Skin of body (tissue), 3 donors: ENCODE measurements at places on chromosomes 5 and 9. TPM values are rescaled to one million over a fixed set of nuclear protein-coding genes. Genes with fewer than 3 reads are reported as not detected.

The C5orf58 gene
- total RNA-seq = not detected

The BARX1 gene
- total RNA-seq = not detected

The FAM221B gene
- total RNA-seq = not detected

The ARID3C gene
- total RNA-seq = not detected

The NTRK2 gene
- total RNA-seq = 35.3 TPM

The DMRT2 gene
- total RNA-seq = 11.8 TPM

The MELK gene
- total RNA-seq = 12.0 TPM

The PCDHB16 gene
- 2.5 TPM for total RNA-seq

The BAAT gene
- total RNA-seq = not detected

The TENT4A gene
- total RNA-seq = 25.1 TPM

The PGM5 gene
- 13.8 TPM for total RNA-seq

The GRXCR2 gene
- not detected for total RNA-seq

The GALNT12 gene
- total RNA-seq = 2.8 TPM

The PRSS3 gene
- 6.9 TPM for total RNA-seq

The PCDHA11 gene
- total RNA-seq = 0.39 TPM

The ZNF883 gene
- total RNA-seq = 2.7 TPM

The BTNL9 gene
- 19.6 TPM for total RNA-seq

The RNF180 gene
- total RNA-seq = 4.6 TPM

The THBS4 gene
- total RNA-seq = 12.3 TPM

The FBP1 gene
- total RNA-seq = 5.1 TPM

The IFNA13 gene
- not detected for total RNA-seq

The OR2V1 gene
- total RNA-seq = not detected

The NACC2 gene
- 2.9 TPM for total RNA-seq

The WHRN gene
- total RNA-seq = 2.0 TPM

The CFAP90 gene
- not detected for total RNA-seq

The N4BP3 gene
- 4.6 TPM for total RNA-seq

The TRIM7 gene
- total RNA-seq = 2.3 TPM
